Left renal pelvis (tissue), 4 donors: ENCODE measurements at places on chromosomes 3 and 15.

DNA sequence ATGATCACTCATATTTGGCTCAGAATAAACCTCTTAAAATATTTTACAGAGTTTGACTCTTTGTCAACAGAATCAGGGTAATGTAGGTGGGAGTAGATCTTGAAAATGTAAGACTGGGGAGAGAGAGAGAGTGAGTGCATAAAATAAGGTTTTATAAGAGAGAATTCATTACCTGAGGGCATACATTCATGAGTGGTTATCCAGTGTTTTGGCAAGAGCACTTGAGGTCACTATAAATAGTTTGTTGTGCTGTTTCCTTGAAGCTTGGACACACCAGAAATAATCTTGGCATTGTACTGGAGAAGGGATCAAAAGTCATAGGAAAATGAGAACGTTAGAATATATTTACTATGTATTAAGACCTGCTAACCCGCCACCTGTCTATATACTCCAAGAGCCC lies 33.4 kb downstream of the SLC28A2 start:
- no peak for DNase-seq

GRCh38 chr15:88113613-88114308 lies 142.8 kb downstream of the NTRK3 start:
- no peak for DNase-seq

DNA sequence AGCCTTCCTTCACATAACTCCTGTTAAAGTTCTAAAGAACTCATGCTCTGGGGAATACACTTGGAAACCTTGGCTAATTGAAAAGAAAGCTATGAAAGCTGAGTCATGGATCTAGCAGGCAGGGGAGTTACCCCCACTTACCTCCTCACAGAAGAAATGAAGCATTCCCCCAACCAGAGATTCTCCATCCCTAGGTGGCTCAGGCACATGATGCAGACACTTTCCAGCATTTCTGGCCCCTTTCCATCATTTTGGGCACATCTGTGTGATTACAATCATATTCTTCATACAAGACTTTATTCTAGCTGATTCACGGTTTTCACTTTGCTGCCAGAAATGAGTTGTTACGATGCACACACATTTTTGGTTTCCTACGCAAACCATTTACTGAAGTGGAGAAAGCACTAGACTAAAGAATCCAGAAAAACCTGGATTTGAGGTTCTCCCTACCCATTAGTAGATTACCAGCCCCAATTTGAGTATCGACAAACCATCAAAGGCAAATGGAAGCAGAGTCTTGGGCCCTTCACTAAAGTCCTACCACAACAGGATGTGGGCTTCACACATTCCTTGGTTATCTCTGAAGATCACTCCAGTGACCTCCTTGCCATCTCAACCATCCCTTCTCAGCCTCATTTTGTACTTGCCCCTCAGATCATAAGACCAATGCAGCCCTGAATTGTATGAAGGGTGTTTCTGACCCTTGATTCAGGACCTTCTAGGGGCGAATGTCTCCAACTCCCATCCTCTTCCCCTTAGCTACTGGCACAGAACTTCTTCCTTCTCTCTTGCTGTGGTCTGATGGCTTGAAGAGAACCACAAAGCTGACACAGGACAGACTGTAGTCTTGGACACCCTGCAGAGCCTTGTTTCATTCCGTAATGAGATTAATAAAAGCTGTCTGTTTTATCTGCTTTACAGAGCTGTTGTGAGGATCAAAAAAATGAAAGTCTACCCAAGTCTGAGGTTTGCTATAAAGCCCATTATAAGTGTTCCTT lies 42.5 kb upstream of the SNRK start:
- no peak for DNase-seq

GRCh38 chr3:158018462-158018861 lies 87.8 kb downstream of the SHOX2 start:
- DNase-seq = no peak

DNA sequence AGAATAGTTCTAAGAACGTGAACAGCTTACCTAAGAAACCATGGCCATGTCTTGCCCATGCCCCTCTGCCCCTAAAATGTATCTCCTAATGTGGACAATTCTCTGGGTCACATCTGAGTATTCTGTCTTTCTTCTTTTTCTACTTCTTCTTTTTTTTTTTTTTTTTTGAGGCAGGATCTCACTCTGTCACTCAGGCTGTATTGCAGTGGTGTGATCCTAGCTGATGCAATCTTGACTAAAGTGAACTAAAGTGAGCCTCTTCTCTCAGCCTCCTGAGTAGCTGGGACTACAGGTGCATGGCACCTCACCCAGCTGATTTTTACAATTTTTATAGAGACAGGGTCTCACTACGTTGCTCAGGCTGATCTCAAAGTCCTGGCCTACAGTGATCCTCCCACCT lies 204.8 kb upstream of the ZPLD1 start:
- no peak for DNase-seq

GRCh38 chr3:144394032-144394431 lies 422.4 kb downstream of the DIPK2A start:
- no peak for DNase-seq

GRCh38 chr15:79943820-79944219 lies 27.2 kb downstream of the BCL2A1 start:
- DNase-seq = no peak

DNA sequence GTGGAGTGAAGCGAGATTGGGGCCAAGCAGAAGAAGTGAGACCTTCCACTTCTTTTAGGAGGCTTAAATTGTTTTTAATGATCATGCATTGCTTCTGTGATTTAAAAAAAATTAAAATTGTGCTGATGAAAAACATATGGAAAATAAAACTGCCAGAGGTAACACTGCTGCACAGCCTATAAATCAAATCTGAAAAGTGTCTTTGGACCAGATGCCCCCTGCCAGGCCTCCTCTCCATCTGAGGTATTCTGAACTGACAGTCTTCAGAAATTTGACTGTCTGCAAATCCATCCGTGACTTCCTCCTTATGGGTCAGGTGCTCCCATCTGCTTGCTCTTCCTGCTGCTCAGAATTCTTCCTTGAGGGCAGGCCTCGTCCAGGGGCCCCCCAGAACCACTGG lies 108.5 kb upstream of the NR2E3 start:
- no peak for DNase-seq

DNA sequence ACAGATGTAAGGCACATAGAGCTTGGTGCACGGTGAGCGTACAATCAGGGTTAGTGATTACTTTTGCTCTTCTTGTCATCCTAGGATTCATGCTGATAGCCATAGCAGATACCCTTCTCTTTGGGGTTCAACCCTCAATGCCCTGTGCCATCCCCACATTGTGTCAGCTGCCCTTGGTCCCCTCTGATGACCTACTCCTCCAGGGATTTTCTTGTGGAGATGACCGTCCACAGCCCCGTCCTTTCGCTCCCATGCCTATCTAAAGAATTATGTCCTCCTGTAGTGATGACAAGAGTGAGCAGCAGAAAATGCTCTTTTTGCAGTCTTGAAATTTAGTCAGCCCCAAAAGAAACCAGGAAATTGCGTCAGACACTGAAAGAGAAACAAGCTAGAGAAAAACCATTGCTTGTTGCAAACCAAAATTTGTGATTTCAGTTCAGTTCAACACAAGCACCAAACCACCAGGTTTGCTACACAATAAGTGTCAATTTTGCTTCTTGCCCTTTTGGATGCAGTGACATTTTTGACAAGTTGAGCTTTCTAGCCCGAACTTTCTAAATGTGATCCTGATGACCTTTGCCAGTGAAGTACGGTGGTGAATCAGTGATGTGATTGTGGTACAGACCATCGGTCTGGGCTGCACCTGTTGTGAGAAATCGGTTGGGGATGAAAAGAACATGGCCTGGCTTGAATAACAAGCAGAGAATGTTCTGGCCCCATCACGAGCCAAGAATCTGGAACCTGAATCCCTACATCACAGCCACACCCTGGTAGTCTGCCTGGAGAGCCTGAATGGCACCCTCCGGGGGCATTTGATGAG lies 41.3 kb downstream of the CMTM7 start:
- DNase-seq = no peak

DNA sequence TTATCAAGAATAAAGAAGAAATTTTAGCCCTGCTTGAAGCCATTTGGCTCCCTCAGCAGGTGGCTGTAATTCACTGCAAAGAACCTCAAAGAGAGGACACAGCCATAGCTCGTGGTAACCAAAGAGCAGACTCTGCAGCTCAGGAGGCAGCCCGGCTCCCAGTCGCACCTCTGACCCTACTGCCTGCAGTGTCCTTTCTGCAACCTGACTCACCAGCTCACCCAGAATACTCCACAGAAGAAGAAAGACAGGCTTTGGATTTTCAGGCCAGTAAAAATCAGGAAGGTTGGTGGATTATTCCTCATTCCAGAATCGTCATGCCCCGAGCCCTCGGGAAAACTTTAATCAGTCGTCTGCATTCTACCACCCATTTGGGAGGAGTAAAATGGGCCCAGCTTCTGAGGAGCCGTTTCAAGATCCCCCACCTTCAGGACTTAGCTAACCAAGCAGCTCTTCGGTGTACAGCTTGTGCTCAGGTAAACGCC lies 38.6 kb downstream of the ZBTB11 start:
- DNase-seq = no peak

DNA sequence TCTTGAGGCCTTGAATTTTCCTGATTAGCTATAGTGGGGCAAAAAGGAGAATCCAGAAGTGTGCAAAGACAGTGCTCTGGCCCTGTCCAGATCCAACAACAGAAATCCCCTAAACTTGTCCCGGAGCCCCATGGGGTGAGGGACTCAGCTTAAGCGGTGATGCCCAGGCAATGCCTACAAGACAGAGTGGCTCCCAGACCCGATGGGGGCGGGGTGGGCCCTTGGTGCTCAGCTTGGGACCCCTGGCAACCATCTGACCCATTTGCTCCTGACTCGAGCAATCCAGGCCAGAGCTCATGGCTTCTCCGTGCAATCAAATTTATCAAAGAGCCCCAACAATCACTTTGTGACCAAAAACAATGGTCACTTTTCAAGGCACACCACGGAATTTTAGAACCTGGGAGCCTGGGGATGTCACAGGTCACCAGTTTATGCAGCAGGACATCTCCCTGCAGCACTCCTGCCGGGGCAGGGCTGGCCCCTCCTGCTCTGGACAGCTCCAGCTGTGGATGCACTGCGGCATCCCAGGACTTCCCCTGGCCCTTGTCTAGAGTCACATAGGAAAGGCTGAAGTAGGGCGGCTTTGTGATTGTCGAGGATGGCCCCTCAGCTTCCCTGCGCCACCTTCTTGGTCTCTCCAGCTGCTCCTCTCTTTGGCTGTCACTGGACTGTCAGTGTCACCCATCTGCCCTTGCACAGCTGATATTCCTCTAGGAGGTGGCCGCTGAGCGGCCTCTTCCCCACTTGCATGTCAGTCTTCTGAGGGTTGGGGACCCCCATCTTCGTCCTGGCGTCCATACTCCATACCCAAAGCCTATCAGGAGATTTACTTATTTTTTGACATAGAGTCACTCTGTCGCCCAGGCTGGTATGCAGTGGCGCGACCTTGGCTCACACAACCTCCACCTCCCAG lies 28.4 kb downstream of the RGMA start:
- DNase-seq = no peak

DNA sequence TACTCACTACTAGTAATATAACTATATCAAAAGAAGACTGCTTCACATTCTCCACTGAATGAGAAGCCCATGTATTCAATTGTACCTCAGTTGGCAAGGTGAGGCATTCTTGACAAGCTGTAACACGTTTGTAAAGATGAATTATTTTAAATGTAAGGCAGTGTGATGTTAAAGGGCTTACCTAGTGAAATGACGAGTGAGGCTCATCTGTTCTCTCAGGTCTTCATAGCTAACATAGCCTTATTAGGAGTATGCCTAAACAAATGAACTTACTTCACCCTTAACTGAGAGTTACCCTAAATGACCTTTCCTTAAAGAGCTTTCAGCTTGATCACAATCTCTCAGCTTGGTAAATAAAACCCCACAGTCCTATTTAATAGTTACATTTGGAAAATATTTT lies 127.3 kb downstream of the FEZF2 start:
- no peak for DNase-seq

- DNase-seq = no peak
Measured at GRCh38 chr15:65212097-65212496, 824 bp upstream of the CILP start.

- no peak for DNase-seq
Measured at GRCh38 chr15:68550498-68551295, 28.1 kb upstream of the CORO2B start.

GRCh38 chr3:186143250-186143649 lies 34.4 kb upstream of the ETV5 start:
- DNase-seq = no peak

DNA sequence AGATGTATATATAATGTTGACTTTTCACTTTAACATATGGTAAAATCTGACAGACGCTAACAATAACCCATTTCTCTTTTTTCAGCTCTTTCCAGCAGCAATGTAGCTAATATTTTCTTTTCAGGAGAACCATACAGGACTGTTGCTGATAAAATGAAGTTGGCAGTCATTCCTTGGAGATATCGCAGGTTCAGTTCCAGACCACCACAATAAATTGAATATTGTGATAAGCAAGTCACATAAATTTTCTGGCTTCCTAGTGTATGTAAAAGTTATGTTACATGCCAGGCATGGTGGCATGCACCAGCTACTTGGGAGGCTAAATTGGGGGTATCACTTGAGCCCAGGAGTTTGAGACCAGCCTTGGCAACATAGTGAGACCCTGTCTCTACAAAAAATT lies 31.9 kb upstream of the TM4SF1 start:
- no peak for DNase-seq

GRCh38 chr15:65857718-65858402 lies 11.4 kb upstream of the RAB11A start:
- no peak for DNase-seq

- DNase-seq = no peak
Measured at GRCh38 chr3:119508172-119508845, 10.0 kb downstream of the TIMMDC1 start.

DNA sequence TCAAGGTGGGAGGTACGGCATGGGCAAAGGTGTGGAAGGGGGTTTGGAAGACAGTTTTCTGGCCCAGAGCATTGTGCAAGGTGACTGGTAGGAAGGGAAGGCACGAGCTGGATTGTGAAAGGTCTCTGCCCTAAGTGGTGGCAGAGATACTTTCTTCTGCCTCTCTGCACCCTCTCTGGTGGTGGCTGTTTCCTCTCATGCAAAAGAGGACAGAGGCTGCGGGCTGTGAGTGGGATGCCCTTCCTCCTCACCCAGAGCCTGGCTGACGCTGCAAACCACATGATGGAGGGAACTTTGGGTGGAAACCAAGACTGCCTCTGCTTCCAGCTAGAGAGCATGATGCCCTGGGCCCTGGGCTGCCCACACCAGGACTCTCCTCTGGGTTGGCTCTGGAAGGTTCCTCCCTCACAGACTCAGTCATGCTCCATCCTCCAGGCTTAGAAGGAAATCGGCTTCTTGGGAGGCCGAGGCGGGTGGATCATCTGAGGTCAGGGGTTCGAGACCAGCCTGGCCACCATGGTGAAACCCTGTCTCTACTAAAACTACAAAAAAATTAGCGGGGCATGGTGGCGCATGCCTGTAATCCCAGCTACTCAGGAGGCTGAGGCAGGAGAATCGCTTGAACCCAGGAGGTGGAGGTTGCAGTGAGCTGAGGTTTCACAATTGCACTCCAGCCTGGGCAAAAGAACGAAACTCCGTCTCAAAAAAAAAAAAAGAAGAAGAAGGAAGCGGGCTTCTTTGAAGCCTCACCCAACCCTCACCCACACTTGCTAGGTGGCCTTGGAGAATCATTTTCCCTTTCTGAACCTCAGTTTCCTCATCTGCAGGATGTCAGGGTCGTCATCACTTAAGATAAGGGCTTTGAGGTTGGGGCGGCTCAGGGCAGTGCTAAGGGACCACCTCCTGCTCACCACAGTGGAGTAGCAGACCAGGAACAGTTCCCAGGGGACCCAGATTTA lies 8.3 kb downstream of the PSTPIP1 start:
- DNase-seq = no peak
